NCI-H1417 (cell line): ENCODE measurements at places on chromosomes 12 and 14.
A peak's percentile ranks its signal among the peaks of the same experiment; 100 is the strongest.

- DNase-seq: no peak
Measured at GRCh38 chr14:89430391-89431236, 13.6 kb upstream of the FOXN3 start.

- DNase-seq: no peak
Measured at GRCh38 chr14:97120204-97120603, 323.0 kb downstream of the VRK1 start.

GRCh38 chr12:86264451-86265328 is 8.5 kb upstream of the MGAT4C start:
- peak; percentile 65 for DNase-seq

DNA sequence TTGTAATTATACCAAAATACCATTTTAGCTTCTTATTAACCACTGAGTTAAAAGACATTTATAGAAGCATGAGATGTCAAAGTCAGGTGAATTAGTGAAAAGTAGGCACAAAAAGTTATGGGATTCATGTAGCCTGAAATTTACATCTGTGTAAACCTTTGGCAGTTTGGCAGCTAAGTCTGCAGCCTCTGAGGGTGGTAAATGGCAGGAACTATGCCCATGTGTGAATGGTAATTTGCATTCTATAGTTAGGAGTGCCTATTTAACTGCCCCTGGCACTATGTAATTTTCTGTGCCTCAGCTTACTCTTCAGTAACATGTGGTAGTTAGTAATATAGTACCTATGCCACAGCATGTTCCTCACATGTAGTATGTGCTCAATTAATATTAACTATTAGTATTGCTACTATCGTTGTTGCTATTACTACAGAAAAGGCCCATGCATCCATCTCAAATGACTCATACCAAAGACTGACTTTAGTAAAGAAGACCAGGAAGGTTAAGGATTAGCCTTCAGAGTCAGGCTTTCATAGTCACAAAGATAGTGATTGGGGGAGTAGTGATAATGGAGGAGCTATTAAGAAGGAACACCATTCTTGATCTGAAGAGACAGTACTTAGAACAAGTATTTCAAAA is 258.7 kb upstream of the BTG1 start:
- DNase-seq: no peak

DNA sequence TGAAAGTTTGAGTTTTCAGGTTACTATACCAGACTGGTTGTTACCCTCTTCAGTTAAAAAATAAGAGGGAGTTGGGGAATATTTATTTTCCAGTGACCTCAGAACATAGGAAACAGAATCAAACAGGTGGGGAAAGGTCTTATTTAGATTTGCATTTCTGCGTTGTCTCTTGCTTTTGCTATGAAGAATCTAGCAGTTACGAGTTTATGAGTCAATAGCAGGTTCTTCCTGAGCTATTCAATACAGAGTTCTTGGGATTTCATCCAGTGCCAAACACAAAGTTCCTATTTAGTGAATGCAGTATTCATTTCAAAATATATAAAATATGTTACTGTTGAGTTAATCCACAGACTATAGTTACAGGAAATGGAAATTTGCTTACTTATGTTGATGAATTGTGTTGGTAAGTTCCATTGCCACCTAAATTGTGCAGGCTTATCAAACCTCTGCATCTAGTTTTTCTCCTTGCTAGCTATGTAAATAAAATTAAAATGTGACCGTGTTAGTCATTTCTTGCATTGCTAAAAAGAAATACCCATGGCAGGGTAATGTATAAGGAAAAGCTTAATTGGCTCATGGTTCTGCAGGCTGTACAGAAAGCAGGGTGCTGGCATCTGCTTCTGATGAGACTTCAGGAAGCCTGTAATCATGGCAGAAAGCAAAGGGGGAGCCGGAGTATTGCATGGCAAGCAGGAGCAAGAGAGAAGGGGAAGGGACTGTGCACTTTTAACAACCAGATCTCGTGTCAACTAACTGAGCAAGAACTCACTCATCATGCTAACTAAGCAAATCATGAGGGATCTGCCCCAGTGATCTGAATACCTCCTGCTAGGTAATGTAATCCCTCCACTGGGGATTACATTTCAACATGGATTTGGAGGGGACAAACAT is 110.2 kb downstream of the KTN1 start:
- DNase-seq: no peak

GRCh38 chr14:98544174-98544573 is 727.8 kb downstream of the BCL11B start:
- no peak for DNase-seq
